ENCODE measurements at places on chromosomes 4 and X. TPM values are rescaled to one million over a fixed set of nuclear protein-coding genes. Genes with fewer than 3 reads are reported as not detected.

- DNase-seq: no peak
Measured at GRCh38 chrX:45761920-45762319, 561.2 kb upstream of the DIPK2B start.

GRCh38 chr4:10608501-10609219 is 75.9 kb downstream of the CLNK start:
- DNase-seq: no peak

DNA sequence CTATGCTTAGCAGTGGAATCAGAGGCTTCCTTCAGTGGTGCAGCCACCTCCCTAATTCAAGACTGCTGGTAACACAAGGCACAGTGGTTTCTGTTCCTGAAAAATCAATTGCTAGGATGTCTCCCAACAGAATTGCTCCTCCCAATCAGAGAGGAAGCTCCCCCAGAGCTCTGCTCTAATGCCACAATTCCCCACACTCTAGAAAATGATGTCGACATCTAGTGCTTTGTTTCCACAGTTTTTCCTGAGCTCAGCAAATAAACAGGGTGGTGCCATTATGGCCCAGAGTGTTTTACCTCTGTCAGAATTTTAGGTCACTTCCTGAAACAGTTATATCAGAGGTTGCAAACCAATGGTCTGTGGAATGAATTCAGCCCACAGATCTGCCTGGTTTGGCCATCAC is 24.7 kb downstream of the TAB3 start:
- DNase-seq: no peak

- peak; percentile 25 for DNase-seq
Measured at GRCh38 chr4:87060957-87061356, 126.1 kb downstream of the AFF1 start.

- no peak for DNase-seq
Measured at GRCh38 chrX:130887376-130887775, 15.6 kb downstream of the ENOX2 start.

DNA sequence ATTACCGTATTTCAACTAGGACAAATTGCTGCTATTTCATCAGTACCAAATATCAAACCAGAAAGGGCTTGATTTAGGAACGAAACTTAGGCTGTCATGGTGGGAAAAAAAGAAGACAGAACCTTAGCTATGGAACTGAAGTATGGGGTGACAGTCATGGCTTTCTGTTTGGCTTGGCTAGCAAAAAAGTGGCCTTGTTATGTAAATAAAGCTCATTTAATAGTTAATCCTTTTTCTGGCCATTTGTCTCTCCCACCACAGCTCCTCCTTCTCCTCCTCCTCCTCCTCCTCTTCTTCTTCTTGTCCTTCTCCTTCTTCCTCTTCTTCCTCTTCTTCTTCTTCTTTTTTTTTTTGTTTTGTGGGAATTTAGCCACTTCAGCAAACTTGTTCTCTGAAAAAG is 434.7 kb upstream of the NDST4 start:
- DNase-seq: no peak

- no peak for DNase-seq
Measured at GRCh38 chrX:96611619-96612362, 72.9 kb upstream of the DIAPH2 start.

GRCh38 chrX:49876750-49877149 is 2.5 kb upstream of the USP27X start:
- peak; percentile 42 for DNase-seq

GRCh38 chr4:107835406-107835805 is 10.7 kb downstream of the SGMS2 start:
- DNase-seq: no peak

GRCh38 chr4:20249333-20249732 is 2.4 kb upstream of the SLIT2 start:
- no peak for DNase-seq

GRCh38 chrX:66672106-66672505 is 33.2 kb upstream of the EDA2R start:
- no peak for DNase-seq

DNA sequence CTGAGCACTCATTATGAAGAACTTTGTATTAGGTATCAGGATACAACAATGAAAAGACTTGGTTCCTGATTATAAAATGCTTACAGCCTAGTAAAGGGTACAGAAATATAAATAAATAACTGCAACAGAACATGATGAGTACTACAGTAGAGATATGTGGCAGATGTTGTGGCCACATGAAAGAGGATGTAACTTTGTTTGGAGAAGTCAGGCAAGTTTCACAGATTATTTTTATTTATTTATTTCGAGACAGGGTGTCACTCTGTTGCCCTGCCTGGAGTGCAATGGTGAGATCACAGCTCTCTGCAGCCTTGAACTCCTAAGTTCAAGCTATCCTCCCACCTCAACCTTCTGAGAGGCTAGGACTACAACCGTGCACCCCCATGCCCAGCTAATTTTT is 15.8 kb upstream of the UBE2K start:
- no peak for DNase-seq

- DNase-seq: no peak
Measured at GRCh38 chrX:109501176-109501575, 19.3 kb upstream of the GUCY2F start.

TMEM187 gene
- total RNA-seq: 9.9 TPM

DNA sequence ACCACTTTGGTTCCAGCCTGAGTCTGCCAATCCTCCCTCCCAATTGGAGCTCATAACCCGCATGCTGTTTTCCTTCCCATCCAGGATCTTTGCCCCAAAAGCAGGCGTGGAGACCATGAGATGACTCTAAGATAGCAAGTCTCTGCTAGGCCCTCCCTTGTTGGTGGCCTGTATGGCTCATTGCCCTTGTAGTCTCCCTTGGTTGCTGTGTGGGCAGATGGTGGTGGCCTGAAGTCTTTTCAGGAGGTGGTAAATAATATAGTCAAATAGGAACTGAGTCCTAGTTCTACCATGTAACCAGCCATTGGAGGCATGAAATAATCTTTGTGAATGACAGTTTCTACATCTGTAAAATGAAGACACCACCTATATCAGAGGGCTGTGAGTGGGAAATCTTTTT is 1.2 kb downstream of the ATP6AP1 start:
- no peak for DNase-seq

DCAF12L2 gene
- total RNA-seq: not detected

DNA sequence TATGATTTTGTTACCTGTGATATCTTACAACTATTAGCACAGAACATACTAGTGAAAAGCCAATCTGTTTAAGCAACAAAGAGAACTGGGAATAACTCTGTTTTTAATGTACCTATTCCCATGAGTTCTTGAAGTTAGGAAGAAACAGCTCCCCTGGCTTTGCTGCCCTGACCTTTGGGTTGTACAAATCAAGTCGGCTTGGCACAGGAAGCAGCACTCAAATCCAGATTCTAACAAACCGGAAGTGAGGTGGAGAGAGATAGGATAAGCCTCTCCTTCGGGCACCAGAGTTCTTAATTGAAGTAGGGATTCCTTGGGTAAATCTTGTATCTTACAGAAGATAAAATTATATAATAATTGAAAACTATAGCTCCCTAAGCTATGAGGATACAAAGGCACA is 144.8 kb upstream of the CPEB2 start:
- DNase-seq: no peak

GRCh38 chr4:86685401-86685800 is 91.3 kb downstream of the PTPN13 start:
- DNase-seq: peak; percentile 35

GRCh38 chr4:184427093-184427492 is 47.3 kb downstream of the IRF2 start:
- no peak for DNase-seq

GRCh38 chr4:158164768-158165213 is 8.0 kb downstream of the GASK1B start:
- DNase-seq: no peak

PABPC4L gene
- total RNA-seq: not detected

ABCG2 gene
- total RNA-seq: 0.44 TPM

DNA sequence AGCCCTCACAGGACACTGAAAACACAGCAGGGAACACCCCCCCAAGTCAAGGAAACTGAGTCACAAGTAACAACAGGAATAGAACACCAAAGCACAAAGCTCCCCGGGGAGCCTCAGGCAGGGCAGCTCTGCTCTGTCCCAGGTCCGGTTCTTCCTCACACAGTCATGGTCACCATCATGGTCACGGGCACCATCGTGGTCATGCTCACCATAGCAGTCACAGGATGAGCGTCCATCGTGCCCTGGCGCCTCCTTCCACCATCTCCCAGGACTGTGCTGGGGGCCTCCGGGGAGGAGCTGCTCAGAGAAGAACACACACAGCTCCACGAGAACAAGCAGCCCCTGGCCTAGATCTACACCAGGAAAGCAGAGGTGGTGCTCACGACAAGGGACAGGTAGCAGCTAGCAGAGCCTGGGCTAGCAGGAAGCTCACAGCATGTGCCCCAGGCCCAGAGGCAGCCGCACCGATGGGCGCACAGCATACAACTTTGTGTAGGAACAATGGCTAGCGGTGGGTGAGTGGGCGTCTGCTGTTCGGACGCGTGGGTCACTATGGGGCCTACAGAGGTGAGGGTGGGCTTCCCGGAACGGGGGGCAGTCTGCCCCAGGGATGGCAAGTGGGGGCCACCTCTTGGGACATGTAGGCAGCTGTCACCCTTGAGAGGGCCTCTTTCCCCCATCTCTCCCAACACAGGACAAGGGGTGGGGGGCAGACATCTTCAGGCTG is 3.4 kb downstream of the PNMA6F start:
- no peak for DNase-seq

- DNase-seq: no peak
Measured at GRCh38 chrX:42602566-42602965, 175.4 kb downstream of the PPP1R2C start.

DNA sequence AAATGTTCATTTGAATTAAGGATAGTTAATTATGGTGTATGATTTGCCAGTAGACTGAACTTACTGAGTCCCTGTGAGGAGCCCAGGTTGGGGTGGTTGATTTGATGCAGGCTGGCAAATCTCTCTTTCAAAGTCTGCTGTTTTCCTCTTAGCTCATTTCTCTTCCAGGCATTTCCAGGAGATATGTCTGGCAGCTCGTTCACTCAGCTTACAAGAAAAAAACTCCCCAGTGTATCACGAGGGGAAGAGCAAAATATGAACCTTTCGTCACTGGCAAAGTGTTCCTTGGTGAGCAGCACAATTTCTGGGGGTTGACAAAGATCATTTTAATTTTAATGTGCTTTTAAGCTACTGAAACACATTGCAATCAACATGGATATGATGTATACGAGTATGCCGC is 244.2 kb downstream of the CBLL2 start:
- no peak for DNase-seq

DNA sequence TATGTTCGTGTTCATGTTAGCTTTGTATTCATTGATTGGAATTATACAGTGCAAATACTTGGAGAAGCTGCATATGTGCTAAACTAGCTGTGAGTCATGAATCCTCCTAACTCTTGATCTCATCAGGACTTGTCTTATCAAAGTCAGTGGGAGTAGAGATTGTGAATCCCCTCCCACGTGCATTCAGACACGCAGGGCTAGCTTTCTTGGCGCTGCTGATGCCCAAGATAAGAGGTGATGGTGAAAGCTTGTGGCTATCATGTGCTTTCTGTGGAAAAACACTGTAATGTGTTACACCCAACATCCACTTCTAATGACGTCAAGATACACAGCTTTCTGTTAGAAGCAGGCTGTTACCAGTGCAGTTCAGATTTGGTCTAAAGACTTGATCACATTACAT is 348.7 kb upstream of the HAND2 start:
- DNase-seq: no peak

GRCh38 chrX:39749135-39749534 is 348.6 kb downstream of the BCOR start:
- DNase-seq: no peak

DNA sequence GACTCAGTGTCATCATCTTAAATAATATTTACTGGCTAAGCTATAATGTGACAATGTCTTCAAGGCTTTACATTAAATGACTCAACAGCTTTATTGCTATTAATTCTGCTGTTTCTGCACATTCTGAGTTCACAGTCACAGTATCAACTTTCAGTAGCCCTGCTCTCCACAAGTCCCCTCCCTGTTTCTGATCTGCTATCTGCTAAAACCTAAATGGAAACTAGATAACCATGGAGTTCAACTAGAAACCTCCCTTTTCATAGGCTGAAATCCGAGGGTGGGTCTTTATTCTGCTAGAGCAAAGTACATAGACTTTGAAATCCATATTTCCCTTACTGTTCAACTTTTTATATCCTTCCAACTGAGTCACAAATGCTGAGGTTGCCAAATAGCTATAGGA is 5.4 kb upstream of the ACE2 start:
- DNase-seq: peak; percentile 31

LANCL3 gene
- 2.2 TPM for total RNA-seq

CPXCR1 gene
- not detected for total RNA-seq

CXorf49 gene
- 2.0 TPM for total RNA-seq

DNA sequence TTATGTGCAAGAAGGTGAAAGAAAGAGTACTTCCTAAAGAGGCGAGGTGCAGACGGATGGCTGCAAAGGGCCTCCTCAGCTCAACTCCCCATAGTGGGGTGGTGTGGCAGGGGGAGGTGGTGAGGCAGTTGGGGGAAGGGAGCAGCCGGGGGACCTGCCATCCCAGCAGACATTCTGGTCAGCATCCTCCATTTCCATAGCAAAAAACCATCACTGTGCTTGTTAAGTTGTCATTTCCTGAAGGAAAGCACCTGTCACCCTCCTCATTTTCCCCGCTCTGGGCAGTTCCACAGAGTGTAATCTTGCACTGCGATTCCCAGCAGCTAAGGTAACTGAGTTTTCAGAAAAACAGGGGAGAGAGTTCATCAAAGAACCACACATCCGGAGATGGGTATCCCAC is 51.5 kb downstream of the TSPAN5 start:
- DNase-seq: no peak

DNA sequence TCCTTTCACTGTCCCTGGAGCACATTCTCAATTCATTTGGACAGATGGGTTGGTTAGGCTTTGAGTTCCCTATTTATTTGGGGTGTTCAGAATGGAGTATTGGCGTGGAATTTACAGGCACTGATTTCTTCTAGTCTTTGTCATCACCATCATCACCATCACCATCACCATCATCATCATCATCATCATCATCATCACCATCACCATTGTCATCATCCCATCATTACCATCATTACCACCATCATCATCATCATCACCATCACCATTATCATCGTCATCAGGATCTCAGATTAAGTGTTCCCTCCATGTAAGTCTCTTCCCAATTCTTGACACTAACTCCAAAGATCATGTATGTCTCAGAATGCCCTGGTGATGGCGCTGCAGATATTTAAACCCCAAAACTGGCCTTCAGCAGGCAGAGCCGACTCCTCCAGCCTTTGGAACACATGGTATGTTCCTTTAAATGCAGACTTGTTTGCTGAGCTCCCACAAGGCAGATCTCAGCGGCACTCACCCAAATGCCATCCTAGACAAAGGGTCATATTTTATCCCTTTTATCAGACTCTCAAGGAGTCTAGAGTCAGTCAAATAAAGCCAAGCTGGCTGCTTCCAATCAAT is 19.8 kb upstream of the FAM9A start:
- DNase-seq: no peak

GRCh38 chr4:123659730-123660129 is 263.1 kb downstream of the SPRY1 start:
- DNase-seq: peak; percentile 8

GRCh38 chrX:110056419-110056818 is 53.5 kb downstream of the TMEM164 start:
- DNase-seq: no peak

- DNase-seq: no peak
Measured at GRCh38 chr4:169305651-169306050, 34.9 kb upstream of the SH3RF1 start.

GRCh38 chrX:42247241-42247640 is 323.9 kb upstream of the CASK start:
- DNase-seq: no peak

IL21 gene
- not detected for total RNA-seq

GRCh38 chrX:39418731-39419638 is 617.7 kb downstream of the MID1IP1 start:
- no peak for DNase-seq

Data from Calu3 (cell line).